ENCODE measurements at places on chromosomes 5 and 9. TPM values are rescaled to one million over a fixed set of nuclear protein-coding genes. Genes with fewer than 3 reads are reported as not detected.

- DNase-seq, result no peak
Observed at GRCh38 chr5:137086342-137086741, 412.8 kb downstream of the SPOCK1 start.

DNA sequence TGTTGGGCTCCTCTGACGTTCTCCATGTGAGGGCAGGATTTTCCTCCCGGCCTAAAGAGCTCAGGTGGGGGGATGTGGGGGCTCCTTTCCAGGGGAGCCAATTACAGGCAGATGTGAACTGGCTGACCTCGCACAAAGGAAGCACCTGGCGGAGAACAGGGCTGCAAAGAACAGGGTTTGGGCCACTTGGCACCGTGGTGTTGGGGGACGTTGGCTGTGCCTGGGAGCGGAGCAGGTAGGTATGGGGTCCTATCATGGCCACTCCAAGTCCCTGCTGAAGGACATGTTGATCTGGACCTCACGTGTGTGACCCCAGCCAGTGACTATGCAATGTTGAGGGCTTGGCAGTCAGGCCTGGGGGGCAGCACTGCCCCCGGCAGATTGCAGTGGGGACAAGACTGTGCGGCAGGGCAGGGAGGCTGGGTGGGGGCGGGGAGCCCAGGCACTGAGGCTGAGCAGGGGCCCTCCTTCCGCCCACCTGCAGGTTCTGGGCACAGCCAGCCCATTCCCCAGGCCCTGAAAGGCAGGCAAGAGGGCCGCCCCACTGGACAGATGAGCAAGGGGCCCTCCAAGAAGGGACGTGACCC is 19.4 kb downstream of the FIBCD1 start:
- DNase-seq, result no peak

CKS2 gene
- polyA plus RNA-seq, result 524 TPM

GRCh38 chr9:135343837-135344522 is 135.6 kb upstream of the PPP1R26 start:
- peak; percentile 34 for DNase-seq

GRCh38 chr5:10133830-10134229 is 115.9 kb downstream of the ATPSCKMT start:
- DNase-seq, result no peak

DNA sequence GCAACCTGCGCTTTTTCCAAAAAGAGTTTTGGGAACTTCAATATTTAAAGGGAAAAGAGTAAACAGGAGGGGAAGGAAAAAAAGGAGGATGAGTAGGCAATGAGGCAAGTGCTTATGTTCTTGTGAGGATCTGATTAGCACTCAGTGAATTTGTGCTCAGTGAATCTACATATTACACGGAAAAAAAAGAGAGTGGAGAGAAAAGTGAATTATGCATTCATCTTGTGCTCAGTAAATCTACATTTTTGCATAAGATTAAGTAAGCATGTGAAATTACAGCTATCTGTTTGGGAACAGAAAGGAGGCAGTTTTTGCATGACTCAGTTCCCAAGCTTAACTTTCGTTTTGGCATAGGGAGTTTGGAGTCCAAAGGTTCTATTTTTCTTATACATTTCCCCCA is 170.1 kb downstream of the CDH10 start:
- DNase-seq, result no peak

NUTM2F gene
- polyA plus RNA-seq, result not detected

IL31RA gene
- polyA plus RNA-seq, result 0.95 TPM

DNA sequence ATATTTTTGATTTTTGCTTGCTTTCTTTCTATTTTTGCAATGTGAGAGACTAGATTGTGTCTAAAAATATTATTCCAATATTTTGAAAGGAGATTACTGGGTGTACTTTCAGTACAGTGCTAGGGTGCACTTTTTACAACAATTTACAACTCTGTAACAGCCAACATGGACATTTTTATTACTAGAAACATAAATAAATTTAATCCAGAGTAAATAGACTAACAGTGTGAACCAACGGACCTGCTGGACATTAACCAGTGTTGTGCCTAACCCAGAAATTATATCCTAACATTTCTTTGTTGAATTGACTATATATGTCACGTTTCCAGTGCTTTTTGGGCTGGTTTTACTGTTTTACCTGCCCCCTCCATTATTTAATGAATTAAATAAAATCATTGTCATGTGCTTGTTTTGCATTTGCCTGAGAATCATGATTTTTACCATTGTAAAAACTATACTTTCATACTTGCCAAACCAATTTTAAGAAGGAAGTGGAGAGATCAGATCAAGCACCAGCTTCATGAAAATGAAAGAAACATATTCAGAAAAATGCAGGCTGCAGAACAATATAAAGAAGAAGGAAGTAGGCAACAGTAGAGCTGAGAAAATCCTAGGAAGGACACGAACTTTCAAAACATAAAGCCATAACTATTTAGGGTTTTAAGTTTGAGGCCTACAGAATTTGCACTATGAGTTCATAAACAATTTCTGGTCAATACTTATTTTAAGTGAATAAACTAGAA is 400.8 kb upstream of the PIK3R1 start:
- DNase-seq, result no peak

- peak; percentile 77 for DNase-seq
Observed at GRCh38 chr5:137743031-137743640, 7.2 kb upstream of the KLHL3 start.

SMIM3 gene
- 4.1 TPM for polyA plus RNA-seq

- DNase-seq, result peak; percentile 61
Observed at GRCh38 chr5:74035521-74035937, 409.5 kb downstream of the ARHGEF28 start.

- peak; percentile 96 for DNase-seq
Observed at GRCh38 chr5:175867587-175868347, 3.6 kb upstream of the CPLX2 start.

- peak; percentile 16 for DNase-seq
Observed at GRCh38 chr9:122031776-122032175, 61.3 kb downstream of the TTLL11 start.

SLC36A3 gene
- polyA plus RNA-seq, result not detected

- DNase-seq, result no peak
Observed at GRCh38 chr5:140835622-140836510, 1.8 kb downstream of the PCDHA7 start.

SLC1A3 gene
- polyA plus RNA-seq, result not detected

SHLD3 gene
- polyA plus RNA-seq, result 2.7 TPM

- DNase-seq, result no peak
Observed at GRCh38 chr9:36867241-36867640, 166.8 kb downstream of the PAX5 start.

SLC26A2 gene
- polyA plus RNA-seq, result 32.2 TPM

- no peak for DNase-seq
Observed at GRCh38 chr5:150778088-150778516, 455 bp upstream of the SMIM3 start.

PKD2L2 gene
- polyA plus RNA-seq, result not detected

- no peak for DNase-seq
Observed at GRCh38 chr9:137793196-137793841, 84.3 kb upstream of the CACNA1B start.

BAAT gene
- polyA plus RNA-seq, result 10.1 TPM

NEURL1B gene
- 2.1 TPM for polyA plus RNA-seq

DNA sequence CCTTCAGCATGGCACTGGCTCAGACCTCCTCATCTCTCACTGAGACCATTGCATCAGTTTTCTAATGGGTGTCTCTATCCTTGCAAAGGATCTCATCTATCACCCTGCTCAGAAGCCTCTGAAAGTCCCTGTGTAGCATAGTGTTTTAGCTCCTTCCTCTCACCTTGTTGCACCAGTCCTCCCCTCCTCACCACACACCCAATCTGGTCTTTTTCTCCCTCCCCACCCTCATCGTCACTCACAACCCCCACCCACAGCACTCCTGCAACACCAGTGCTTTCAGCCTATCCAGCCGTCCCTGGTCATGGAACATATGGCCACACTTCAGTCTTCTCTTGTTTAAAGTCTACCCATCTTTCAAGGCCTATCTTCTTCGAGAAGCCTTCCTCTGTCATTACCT is 74.5 kb downstream of the ANGPTL2 start:
- no peak for DNase-seq

DNA sequence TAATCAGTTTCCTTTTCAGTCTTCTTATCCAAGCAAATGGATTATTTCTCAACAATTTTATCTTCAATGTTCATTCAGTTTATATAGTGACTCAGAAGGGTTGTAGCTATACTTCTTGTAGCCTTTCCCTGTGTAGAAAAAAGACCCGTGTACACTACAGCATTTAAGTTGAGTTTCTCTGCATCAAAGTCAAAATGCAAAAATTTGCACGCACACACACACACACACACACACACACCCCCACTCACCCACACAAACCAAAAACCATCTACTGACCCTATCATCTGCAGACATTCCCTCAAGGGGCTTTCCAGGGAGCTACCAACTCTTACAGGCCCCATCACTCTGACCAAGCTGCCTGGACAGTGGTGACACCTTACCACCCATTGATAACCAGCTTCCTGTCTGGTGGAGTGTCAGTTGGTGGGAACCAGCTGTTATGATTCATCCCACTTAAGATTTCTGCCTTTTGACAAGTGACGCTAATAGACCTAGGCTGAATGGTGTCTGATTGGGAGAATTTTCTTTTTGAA is 12.2 kb upstream of the ELL2 start:
- DNase-seq, result no peak

FOXD4L3 gene
- polyA plus RNA-seq, result 0.06 TPM

GRCh38 chr9:73371801-73372200 is 220.1 kb downstream of the ANXA1 start:
- no peak for DNase-seq

PRDM9 gene
- polyA plus RNA-seq, result not detected

DNA sequence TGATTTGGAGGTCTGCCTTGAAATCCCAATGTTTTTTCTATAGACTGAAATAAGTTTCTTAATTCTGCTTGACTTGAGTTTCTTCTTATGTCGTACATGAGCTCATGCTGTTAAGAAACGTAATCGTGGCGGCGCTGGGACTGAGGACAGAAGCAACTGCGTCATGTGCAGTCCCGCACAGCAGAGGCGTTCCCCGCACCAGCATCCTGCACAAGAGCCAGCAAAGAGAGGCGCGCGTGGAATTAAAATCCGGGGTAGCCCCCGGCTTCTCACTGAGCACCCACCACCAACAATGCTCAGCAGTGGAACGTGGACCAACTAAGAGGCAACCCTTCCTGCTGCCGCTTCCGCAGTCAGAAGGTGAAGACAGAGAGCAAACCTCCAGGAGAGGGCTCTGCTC is 496.2 kb upstream of the ADAMTS16 start:
- no peak for DNase-seq

DNA sequence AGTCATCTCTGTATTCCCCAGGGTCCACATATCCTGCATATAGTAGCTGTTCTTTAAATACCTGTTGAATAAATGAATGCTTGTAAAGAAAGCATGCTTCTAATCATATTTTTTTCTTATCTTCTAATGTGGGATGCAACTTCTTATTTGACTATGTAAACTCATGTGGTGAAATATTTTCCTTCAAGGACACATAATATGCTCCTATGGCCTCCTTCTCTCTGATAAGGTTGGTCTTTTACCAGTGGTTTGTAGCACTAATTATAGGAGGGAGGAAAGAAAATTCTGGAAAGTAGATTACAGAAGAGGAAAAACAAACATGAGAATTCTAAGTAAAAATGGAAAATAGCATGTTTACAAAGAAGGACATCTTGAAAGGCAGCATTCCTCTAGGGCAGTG is 28.6 kb upstream of the C5orf63 start:
- no peak for DNase-seq

GRCh38 chr5:111422747-111423720 is 89.3 kb downstream of the STARD4 start:
- no peak for DNase-seq

ADAMTS6 gene
- polyA plus RNA-seq, result 0.51 TPM

- peak; percentile 93 for DNase-seq
Observed at GRCh38 chr9:85741875-85742596, at the start of gene AGTPBP1. Gene AGTPBP1 (minus strand): TSS chr9:85741954. CDS start chr9:85712533, 29,421 bp downstream.

RELL2 gene
- polyA plus RNA-seq, result 6.5 TPM

- peak; percentile 22 for DNase-seq
Observed at GRCh38 chr9:137956688-137957385, 79.3 kb downstream of the CACNA1B start.

DNA sequence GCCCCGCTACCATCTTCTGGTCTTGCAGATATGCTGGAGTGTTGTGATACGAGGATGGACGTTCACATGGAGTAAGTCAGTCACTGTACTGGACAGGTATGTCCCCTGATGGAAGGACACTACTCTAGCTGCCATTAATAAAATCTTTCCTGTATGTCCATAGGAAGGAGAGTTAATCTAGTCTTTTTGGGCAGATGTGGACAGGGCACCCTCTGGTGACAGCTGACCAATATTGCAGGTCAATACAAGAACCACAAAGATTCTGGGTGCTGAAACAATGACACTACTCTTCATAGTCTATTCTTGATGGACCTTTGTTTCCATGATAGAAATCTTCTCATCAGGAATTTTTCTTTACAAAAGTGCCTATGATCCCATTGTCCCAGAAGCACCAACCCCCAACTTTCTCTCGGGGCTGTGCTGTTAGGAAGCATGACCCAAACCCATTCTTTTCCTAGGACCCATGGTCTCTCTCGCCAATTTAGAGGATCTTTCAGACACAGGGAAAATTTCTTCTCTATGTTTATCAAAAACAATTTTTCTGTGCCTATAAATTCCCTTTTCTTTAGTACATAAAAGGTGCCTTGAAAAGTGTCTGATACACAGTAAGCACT is 376.9 kb downstream of the DTWD2 start:
- peak; percentile 19 for DNase-seq

- DNase-seq, result no peak
Observed at GRCh38 chr5:123297866-123298265, 125.3 kb downstream of the CEP120 start.

GRCh38 chr9:134410071-134410834 is 84.0 kb downstream of the RXRA start:
- DNase-seq, result peak; percentile 36

LRRC19 gene
- polyA plus RNA-seq, result not detected

- DNase-seq, result no peak
Observed at GRCh38 chr9:81562231-81563019, 126.9 kb downstream of the TLE1 start.

GRCh38 chr5:107868650-107869409 is 198.1 kb upstream of the EFNA5 start:
- no peak for DNase-seq

TAF1L gene
- polyA plus RNA-seq, result not detected

PCDHB13 gene
- 0.08 TPM for polyA plus RNA-seq

- DNase-seq, result peak; percentile 71
Observed at GRCh38 chr9:120935383-120935857, 8.8 kb upstream of the TRAF1 start.

FANCG gene
- polyA plus RNA-seq, result 53.5 TPM
